ENCODE measurements at places on chromosomes 2 and 18.

DNA sequence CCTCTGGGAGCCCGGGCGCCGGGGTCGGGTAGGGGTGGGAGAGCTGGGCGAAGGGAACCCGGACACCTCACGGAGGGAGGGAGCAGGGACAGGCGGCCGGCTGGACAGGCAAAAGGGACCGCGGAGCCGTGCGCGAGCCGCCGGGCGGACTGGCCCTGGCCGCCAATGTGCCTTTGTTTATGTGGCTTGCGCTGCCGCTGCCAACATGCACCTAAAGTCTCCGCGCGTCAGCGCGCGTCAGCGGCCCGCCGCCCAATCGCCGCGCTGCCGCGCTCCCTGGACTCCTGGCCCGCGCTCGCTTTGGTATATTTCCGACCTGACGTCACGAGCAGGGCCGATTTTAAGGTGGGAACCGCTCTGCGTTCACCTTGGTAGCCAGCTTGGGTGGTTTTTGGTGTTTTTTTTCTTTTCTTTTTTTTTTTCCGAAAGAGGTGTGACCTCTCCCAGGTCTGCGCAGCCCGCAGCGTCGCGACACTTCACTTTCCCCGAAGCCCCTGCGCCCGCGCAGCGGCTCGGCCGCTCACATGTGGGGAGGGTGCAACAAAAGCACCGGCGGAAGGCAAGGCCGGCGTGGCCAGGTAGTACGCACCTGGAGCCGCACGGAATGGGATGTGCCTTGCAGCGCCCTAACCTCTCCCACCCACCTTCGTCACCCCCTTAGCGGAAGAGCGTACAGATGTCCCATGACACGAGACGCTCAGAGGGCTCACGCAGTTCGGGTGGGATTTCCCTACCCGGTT lies at the start of gene NR4A2:
Gene NR4A2, minus strand, starts transcription at position 188 of the 740 bp plus-strand sequence. CDS start 2,535 bp downstream, outside the sequence.
- DNase-seq = peak; percentile 86

- no peak for DNase-seq
Measured at GRCh38 chr18:35477497-35477896, 20.3 kb downstream of the INO80C start.

DNA sequence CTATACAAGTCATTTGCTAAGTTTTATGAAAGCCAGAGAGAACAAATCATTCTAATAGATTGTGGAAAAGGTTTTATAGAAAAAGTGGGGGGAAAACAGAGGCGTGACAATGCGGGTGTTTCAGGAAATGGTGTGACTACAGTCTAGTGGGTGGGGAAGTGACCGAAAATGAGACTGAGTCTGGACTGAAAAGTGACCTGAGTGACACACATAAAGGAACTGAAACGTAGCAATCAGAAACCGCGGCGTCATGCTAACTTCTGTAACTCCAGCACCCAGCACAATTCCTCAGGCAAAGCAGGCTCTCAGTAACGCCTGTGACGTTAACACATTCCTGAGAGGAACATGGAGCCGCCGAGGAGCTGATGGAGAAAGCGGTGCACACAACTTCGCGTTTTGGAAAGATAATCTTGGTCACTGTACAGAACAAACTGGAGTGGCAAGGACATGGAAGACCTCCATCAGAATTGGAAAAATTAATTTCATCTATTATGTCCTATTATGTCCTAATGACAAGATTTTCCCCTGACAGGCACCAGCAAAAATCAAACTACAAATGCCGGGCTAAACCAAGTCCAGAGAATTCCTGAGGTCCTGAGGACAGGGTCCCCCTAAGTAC lies 1.4 kb upstream of the CD226 start:
- DNase-seq = peak; percentile 69

GRCh38 chr2:233037078-233037477 lies 4.6 kb downstream of the NEU2 start:
- no peak for DNase-seq

DNA sequence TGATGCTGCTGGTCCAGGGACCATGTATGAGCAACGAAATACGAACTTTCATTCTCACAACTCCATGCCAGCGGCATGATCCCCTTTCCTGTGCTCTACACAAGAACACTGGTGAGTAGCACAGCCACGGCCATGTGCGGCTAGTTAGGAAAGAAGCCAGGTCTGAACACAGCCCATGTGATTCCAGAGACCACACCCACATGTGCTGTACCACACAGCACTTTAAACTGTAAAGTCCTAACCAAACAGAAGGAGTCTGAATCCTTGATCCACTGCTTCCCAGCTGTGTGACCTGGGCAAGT lies 33.0 kb upstream of the ACAA2 start:
- DNase-seq = no peak

- DNase-seq = no peak
Measured at GRCh38 chr2:146262606-146263005, 1582.2 kb upstream of the ACVR2A start.

DNA sequence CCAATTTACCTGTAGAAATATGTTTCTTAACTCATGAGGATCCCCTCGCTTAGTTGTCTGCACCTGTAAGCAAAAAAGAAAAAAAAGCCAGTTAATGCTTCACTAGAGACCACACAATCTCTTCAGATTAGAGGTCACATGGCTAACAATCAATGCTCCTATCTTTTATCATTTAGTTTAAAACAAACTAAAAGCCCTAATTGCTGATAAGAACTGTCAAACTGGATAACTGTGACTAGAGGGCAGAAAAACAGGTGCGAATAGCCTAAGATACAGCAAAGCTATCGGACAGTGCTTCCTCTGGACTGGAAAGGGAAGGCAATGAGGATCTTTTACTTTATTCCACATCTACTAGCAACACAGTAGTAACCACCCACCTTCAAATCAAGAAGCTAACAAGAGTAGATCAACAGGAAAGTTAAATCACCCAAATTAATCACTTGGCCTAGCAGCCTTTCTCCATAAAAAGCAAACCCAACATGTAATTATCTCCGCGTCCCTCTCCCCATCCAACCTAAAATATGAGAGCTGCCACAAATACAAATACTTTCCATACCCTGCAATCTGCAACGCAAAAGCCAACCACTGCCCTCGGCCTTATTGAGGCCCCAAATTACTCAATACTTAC lies 734 bp downstream of the SLC25A12 start:
- no peak for DNase-seq

DNA sequence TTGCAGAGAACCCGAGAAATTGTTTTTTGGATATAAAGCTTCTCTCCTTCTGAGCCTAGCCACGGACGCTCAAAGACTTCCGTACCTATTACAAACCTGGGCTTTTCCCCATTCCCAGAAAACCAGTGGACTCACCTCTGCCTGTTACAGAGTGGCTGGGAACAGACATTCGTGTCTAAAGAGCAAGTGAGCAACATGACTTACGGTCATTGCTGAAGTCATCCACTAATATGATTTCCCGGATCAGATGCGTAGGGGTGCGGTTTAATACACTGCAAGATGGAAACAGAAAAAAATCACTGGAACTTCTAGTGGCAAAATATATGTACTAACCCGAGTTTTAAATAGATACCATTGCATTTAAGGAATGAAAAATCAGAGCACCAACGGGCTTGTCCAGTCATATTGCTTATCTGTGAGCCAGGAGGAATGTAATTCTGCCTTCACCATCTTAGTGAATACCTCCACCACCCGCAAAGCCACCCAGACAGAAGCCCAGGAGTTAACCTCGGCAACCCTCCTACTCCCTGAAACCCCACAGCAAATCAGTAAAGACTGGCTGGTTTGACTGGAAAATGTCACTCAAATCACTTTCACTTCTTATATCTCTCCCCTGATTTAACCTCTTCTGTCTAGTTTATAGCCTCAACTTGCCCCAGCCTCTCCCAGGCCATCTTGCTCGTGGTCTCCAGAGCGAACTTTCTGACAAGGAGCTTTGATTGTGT lies 151.1 kb upstream of the CAPN13 start:
- no peak for DNase-seq

DNA sequence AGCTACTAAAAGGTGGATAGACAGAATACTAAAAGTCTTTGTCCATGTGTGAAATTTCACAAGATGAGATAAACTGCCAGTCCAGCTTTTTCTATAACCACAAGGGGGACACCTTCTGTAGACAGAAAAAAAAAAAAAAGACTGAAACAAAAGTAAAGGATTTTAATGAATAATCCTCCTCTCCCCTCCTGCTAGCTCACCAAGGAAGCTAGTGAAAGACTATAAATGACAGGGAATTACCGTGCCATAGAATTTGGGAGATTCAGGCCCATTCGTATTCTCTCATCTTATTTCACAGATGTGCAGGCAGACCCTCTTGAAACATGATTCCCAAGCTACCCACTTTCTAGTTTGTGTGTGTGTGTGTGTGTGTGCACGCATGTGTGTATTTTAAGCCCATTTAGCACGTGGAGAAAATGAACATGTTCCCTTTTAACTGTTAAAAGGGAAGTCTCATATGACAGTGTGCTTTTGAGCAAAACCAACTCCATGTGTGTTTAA lies 36.3 kb upstream of the SLC8A1 start:
- no peak for DNase-seq

- no peak for DNase-seq
Measured at GRCh38 chr2:4947911-4948310, 744.3 kb upstream of the SOX11 start.
